CD4-positive, alpha-beta T cell treated with Interleukin-15 for 4 hours (primary cell): ENCODE measurements at places on chromosomes 2 and 18.

DNA sequence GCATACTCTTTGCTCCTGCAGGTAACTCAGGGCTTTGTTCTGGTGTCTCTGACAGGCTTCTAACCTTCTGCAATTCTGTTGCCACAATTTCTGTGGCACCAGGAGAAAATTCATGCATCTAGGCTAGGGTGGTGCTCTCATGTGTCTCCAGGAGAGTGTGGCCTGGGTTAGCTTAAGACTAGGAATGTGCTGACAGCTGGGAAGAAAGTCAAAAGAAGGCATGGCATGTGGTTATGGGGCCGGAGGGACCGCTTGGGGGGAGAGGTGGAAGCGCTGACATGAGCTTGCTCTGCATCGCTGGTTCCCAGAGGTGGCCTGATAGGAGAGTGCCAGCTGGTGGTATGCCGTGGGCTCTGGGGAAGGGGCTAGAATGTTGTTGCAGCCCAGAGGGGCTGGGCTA lies 173.3 kb upstream of the TNP1 start:
- DNase-seq = no peak

DNA sequence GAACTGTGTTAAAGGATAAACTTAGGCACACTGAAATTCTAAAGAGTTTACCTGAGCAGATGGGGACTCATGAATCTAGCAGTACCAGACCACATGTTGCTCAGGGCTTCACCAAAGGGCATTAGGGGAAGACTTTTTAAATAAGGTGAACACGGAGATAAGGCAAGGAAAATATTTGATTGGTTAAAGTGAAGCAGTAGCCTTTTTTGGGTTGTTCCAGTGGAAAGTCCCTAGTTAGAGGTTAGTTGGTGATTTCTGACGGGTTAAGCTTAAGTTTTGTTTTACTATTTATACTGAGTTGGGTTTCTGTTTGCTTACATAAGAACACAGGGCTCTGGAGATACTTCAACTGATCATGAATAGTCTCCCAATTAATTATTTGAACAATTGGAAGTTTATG lies 722.5 kb downstream of the SOCS6 start:
- DNase-seq = no peak

DNA sequence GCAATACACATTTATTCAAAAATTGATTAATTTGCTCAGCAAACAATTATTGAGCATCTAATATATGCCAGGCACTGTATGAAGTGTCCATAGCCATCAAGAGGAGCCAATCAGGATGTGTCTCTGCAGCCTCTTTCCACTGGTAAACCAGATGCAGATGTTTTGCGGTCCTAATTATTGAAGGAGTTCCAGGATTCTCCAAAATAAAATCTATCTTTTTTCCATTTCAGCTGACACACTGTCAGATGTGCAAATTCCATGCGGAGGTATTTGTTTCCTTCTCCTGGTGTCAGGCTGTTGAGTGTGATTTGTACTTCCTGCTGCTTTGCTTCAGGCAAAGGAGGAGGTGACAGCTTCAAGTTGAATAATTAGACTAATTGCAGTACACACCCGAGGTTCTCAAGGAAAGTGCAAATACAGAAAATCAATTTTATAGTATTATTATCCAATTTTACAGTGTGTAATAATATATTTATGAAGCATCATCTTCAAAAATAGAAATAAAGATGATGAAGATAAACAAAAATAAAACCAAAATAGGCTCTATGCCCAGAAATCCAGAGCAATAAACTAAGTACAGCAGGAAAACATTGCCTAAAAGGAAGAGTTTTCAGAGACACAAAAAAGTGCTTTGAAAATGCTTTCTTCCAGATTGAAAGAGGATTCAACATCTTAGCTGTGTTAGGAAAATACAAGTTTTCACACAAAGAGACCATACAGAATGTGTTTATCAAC lies 1352.9 kb upstream of the CHAC2 start:
- no peak for DNase-seq

- no peak for DNase-seq
Observed at GRCh38 chr2:74407682-74408081, 13.7 kb downstream of the C2orf81 start.

GRCh38 chr2:1600191-1601066 lies 143.9 kb downstream of the PXDN start:
- DNase-seq = no peak

- no peak for DNase-seq
Observed at GRCh38 chr2:112880091-112880531, 30.9 kb upstream of the IL37 start.

DNA sequence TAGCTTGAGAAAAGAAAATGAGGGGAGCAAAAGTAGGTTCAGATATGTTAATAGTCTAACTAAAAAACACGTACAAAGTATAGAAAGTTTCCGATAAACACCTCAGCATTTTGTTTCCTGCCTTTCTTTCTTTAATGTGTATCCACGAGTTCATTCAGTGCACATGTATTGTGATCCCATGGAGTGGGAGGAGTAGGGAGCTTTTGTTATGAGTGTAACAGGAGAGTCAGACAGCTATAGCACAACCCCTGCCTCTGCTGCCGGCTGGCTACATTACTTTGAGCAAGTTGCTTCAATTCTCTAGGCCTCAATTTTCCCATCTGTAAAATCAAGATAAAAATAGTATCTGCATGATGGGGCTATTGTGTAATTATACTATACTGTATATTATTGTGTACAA lies 249.2 kb upstream of the FIGN start:
- DNase-seq = no peak

GRCh38 chr2:159661286-159661685 lies 44.9 kb upstream of the BAZ2B start:
- no peak for DNase-seq

- DNase-seq = peak; percentile 7
Observed at GRCh38 chr18:76620321-76621170, 125.5 kb upstream of the ZNF516 start.

GRCh38 chr18:40380686-40381439 lies 1574.2 kb upstream of the PIK3C3 start:
- DNase-seq = no peak

DNA sequence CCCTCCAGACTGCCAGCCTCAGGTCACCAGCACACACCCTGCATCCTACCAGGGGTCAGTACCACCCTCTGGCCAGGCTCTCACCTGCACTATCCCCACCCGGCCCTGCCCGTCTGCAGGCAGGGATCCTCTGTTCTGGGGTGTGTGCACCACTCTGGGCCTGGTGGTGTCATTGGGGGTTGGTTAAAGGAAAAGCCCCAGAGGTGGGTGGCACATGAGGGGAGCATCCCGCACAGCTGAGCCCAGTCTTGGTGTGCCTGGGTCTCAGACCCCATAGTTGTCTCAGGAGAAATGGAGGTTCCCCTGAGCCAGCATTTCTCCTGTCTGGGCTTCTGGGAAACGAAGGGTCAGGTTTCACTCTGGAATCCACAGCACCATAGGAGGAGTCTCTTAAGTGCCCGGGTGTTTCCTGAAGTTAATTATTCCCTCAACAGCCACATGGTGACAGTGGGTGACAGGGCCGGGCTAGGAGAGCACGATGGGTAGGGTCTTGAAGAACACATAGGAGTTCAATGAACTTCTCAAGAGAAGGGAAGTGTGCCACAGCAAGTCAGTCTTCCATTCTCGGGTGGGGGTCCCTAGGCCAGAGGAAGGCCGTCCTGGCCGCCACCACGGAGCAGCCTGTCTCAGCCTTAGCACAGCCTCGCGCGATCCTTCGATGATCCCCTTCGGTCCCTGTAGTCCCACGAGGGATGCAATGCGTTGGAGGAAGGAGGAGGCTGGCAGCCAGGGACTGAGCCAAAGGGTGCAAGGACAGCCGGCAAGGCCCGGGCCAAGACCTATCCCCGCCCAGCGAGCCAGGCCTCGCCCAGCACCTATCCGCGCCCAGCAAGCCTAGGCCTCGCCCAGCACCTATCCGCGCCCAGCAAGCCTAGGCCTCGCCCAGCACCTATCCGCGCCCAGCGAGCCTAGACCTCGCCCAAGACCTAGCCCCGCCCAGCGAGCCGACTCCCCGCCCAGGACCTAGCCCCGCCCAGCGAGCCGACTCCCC lies 1.1 kb upstream of the FARP2 start:
- peak; percentile 72 for DNase-seq

DNA sequence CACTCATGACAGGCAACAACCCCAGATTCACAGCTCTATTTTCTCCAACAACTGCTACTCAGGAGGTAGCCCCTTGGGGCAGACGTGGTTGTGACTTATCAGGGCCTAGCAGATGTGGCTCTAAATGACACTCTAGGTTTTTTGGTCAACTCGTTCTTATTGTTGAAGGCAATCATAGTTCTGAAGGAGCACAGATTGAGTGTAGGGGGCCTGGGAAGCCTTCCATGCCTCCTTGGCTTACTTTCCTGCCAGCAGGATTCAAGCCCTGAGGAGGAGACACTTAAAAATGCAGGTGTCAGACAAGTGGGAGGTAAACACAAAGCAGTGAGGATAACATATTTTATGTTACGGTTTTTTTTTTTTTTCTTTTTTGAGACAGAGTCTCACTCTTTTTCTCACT lies 23.5 kb upstream of the SUCLG1 start:
- no peak for DNase-seq

- no peak for DNase-seq
Observed at GRCh38 chr2:74725287-74725686, 71.2 kb downstream of the SEMA4F start.
